ENCODE measurements at places on chromosomes 1 and 21.

DNA sequence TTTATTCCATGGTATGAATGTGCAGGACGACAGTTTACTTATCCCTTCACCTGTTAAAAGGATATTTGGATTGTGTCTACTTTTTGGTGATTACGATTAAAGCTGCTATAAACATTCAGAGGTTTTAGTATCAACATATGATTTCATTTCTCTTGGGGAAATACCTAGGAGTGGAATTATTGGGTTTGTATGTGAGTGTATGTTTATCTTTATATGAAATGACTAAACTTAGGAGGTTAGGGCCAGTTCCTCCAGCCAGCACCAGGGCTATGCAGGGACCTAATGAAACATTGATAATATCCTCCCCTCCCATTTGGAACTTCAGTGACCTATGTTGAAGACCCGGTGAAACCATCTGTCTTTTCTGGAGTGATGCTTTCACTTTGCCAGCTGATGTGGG lies 13.8 kb downstream of the TMEM51 start:
- DNase-seq = no peak

GRCh38 chr1:112093372-112093694 lies 103.9 kb upstream of the KCND3 start:
- no peak for DNase-seq

DNA sequence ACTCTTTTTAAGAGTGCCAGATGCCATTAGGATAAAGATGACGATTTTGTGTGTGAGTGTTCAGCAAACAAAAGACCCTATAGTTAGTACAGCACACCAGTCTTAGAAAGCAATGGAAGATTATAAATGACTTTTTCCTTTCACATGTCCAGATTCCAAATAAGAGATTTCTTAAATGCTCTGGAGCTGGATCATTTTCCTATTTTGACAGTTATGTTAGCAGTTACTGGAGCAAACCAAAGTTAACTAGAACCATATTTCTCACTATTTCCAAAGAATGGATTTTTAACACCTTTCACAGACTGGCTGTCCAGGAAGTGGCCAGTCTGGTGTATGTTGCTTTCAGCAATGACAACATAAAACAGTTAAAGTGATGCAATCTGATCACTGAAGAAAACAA lies 905.8 kb upstream of the ADGRL2 start:
- DNase-seq = no peak

- no peak for DNase-seq
These were observed 106.5 kb downstream of the SLC16A1 start for GRCh38 chr1:112849425-112850033.

- no peak for DNase-seq
These were observed 11.1 kb upstream of the PAXBP1 start for GRCh38 chr21:32782698-32783097.

GRCh38 chr1:204139088-204139487 lies 12.8 kb downstream of the ETNK2 start:
- DNase-seq = no peak

GRCh38 chr1:119001181-119002027 lies 13.3 kb upstream of the TBX15 start:
- DNase-seq = no peak

GRCh38 chr1:219324629-219325367 lies 151.1 kb downstream of the LYPLAL1 start:
- no peak for DNase-seq

- DNase-seq = no peak
These were observed 37.8 kb upstream of the ZNF326 start for GRCh38 chr1:89957107-89957506.

GRCh38 chr1:18898567-18898966 lies 3.8 kb downstream of the ALDH4A1 start:
- DNase-seq = no peak

DNA sequence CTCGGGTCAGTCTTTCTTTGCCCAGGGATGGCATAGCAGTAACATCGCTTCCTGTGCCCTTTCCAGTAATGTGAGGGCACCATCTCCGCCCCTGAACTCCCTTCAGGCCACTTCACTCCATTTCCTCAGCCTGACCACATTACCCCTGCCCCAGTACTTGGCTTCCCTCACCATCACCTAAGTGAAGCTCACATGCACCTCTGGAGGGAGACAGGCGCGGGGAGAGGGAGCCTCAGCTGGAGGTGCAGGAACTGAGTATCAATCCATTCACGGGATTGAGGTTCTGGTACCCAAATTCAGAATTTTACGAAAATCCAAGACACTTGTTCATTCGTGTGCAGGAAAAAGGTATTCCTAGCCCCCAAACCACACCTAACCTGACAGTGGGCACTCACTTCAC lies 540.4 kb downstream of the KIF26B start:
- DNase-seq = no peak

- DNase-seq = no peak
These were observed 207.2 kb downstream of the CHRM3 start for GRCh38 chr1:239593527-239593926.

DNA sequence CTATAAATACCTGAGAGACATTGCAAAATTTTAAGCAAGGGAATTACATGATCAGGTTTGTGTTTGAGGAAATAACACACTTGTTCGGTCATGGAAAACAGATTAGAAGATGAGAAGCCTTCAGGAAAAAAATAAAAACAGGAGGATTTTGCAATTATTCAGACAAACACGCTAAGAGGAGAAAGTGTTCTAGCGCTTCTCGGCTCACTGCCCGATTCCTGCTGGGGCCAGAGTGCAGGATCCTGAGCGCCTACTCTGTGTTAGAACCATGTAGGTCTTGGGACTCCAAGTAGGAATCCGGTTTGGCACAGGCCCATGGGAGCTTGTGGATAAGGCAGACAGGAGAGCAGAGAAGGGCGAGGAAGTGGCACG lies 8.1 kb upstream of the PRELP start:
- DNase-seq = no peak

GRCh38 chr1:21631944-21632887 lies 36.9 kb downstream of the RAP1GAP start:
- no peak for DNase-seq

GRCh38 chr1:65985393-65986066 lies 192.8 kb downstream of the PDE4B start:
- DNase-seq = no peak

- no peak for DNase-seq
These were observed 43.3 kb upstream of the FCRL4 start for GRCh38 chr1:157641177-157641576.

- DNase-seq = no peak
These were observed 279.2 kb upstream of the DUSP10 start for GRCh38 chr1:222021129-222021528.

GRCh38 chr1:86913399-86913895 lies 479 bp downstream of the SELENOF start:
- DNase-seq = no peak

DNA sequence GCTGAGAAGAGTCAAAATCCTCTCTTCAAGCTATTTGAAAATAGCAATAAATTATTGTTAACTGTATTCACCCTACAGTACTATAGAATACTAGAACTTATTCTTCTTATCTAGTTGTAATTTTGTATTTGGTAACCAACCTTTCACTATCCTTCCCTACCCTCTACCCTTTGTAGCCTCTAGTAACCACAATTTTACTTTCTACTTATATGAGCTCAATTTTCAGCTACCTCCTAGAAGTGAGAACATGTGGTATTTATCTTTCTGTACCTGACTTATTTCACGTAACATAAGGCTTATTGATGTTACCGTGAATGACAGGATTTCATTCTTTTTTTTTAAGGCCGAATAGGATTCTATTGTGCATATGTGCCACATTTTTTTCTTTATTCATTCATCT lies 30.0 kb downstream of the ZC3H11B start:
- DNase-seq = no peak

GRCh38 chr1:43970911-43971310 lies 1.1 kb downstream of the DPH2 start:
- DNase-seq = no peak

DNA sequence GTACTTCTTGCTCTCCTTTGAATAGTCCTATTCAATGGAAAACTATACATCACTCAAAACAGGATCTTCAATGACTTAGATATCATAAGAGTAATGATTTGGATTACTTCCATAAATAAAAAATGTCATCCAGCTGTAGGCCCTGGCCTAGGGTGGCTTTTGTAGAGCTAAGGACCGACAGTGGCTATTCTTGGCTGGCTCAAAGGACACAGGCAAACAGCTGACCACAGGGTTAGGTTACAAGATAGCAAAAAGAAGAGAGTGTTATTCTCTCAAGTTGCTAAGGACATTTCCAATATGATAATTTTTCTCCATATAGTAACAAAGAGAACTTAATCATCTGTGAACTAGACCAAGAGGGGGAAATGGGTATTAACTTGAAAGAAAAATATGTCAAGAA lies 495.1 kb downstream of the PLPP3 start:
- no peak for DNase-seq

DNA sequence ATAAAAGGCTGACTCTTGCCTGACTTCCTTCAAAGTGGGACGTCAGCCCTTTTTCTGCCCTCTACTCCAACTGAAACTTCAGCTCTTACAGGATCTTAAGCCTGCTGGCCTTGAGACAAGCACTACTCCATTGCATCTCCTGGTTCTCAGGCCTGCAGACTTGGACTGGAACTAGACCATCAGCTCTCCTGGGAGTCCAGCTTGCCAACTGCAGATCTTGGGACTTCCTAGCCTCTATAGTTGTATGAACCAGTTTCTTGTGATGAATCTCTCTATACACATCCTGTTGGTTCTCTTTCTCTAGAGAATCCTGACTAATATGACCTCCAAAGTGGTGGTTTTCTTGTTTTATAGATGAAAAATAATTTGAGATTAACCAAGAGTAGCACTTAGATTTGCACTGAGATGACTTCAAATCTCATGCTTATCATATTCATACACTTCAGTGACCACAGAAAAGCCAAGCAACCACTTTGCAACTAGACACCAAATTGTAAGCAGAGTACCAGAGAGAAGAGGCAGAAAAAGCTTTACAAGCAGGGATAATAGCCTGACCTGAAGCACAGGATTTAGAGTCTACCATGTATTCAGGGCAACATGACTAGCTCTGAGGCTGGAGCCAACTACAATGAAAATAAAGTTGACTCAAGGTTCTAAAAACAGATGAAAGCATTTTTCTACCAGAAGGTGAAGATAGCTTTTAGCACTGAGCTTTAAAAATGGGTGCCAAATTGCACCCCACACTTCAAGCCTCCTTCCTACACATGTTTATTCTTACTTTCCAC lies 661.3 kb upstream of the USP24 start:
- DNase-seq = no peak

GRCh38 chr1:110872745-110873720 lies at the start of gene CD53:
CD53 (plus strand) TSS chr1:110873148; CDS start chr1:110891409, 18,261 bp downstream.
- no peak for DNase-seq

DNA sequence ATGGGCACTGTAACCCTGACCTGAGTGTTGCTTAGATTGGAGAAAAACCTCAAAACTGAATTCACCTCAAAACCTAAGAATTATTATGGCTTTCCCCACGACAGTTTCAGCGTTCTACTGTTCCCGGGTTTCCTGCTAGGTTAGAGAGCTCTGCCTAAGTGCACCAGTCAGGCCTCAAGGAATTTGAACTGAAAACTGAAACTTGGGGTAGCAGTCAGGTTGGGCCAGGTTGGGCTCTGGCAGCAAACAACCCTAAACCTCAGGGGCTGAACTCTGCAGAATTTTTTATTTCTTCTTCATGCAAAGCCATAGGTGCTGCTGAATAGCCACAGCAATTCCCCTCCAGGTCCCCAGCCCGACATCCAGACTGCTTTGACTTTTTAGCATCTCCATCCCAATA lies 437.0 kb upstream of the PROX1 start:
- DNase-seq = no peak

DNA sequence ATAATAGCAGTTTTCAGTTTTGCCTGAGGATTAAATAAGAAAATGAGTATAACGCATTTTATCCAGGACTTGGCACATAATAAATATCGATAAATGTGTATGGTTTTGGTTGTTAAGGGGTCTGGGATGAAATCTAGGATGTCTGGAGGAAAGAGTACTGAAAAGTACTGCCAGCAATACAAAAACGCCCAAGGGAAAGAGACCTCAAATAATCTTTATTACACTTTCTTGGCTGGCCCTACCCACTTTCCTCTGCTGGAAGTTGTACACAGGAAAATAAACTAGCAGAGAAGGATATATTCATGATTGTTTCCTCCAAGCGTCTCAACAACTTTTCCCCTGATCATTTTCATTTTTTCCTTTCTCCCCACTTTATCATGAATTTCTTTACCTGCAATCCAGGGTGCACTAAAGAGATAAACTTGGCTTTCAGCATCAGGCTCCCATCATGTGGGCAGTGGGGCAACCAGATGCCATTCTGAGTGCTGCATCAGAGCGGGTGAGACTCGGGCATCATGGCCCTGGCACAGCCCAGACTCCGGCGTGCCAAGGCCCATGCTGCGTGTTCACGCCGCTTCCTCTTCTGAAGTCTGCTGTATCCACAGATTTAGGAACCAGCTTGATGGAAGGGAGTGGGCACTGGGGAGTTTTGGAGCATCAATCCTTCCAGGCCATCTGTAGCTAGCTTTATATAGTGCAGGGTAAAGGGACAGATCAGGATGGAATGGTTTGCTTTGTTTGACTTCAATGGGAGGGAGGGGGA lies 35.8 kb upstream of the PLXNA2 start:
- DNase-seq = no peak

DNA sequence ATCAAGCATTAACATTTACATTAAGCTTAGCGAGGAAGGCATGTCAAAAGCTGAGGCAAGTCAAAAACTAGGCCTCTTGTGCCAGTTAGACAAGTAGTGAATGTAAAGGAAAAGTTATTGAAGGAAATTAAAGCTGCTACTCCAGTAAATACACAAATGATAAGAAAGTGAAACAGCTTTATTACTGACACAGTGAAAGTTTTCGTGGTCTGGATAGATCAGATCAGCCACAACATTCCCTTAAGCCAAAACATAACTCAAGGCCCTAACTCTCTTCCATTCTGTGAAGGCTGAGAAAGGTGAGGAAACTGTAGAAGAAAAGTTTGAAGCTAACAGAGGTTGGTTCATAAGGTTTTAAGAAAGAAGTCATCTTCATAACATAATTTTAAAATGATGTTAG lies 131.9 kb downstream of the VAV3 start:
- no peak for DNase-seq

DNA sequence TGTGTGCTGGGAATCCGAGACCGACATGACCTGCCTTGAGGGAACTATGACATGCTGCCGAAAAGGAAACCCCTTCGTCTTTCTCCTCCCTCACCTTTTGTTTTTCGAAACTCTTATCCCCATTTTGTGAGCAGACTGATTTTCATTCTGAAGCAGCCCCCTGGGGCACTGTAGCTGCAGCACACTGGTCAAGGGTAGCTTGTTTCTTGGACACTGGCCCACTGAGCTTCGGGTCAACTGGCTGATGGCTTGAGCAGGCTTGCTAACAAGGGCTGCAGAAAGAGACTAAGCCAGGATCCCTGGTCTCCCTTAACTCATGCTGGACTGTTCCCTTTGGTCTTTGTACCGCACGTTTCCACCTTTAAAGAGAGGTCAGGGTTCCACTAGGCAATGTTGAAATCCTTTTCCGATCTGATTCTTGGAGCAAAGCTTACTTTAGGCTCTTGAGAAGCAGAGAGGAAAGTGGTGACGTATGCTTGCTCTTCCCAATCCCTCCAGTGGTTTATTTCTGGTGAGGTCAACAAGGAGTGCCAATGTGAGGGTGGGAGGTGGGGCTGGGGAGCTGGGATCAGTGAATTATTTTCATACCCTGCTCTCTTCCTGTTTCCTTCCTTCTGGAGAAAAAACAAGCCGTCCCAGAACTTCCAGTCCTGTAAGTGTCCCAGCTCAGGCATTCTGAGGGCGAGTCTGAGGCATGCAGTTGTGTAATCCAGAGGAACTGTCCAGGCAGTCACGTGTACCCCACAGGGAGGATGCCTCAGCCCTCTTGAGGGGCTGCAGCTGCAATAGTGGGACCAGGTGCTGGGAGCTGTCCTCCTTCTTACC lies 7.6 kb downstream of the CYP4B1 start:
- DNase-seq = no peak

Data from hematopoietic multipotent progenitor cell treated with erythropoietin and hydrocortisone succinate and interleukin-3 and kit ligand, for 17 days (in vitro differentiated cells).